NCI-H526 (cell line): ENCODE measurements at places on chromosomes 6 and 20.

GRCh38 chr20:32637311-32637710 lies 36.4 kb downstream of the C20orf203 start:
- DNase-seq = no peak

DNA sequence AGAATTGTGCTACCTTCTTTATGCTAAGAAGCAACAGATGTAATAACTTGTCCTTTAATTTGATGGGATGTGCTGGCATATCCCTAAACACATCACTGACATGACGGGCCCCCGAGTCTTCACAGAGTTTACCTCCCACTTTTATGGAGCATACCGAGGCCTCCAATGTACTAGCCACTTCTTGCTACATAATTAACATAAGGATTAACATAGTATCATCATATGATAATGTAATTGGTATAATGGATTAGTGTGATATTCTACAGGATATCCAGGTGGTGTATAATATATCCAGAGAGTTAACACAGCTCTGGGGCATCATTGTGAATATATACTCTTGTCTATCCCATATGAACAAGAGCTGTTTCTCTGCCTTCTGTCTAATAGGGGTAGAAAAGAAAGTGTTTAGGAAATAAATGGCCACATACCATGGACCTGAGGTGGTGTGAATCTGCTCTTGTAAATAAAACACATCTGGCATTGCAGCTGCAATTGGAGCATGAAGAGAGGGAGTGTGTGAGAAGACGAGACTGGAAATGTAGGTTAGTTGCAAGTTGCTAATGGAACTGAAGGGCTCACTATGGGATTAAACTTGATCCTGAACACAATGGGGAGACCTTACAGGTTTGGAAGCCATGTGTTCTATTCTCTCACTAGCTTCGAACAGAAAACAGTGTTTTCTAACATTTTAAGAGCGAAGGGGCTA lies 102.3 kb downstream of the IYD start:
- DNase-seq = no peak

DNA sequence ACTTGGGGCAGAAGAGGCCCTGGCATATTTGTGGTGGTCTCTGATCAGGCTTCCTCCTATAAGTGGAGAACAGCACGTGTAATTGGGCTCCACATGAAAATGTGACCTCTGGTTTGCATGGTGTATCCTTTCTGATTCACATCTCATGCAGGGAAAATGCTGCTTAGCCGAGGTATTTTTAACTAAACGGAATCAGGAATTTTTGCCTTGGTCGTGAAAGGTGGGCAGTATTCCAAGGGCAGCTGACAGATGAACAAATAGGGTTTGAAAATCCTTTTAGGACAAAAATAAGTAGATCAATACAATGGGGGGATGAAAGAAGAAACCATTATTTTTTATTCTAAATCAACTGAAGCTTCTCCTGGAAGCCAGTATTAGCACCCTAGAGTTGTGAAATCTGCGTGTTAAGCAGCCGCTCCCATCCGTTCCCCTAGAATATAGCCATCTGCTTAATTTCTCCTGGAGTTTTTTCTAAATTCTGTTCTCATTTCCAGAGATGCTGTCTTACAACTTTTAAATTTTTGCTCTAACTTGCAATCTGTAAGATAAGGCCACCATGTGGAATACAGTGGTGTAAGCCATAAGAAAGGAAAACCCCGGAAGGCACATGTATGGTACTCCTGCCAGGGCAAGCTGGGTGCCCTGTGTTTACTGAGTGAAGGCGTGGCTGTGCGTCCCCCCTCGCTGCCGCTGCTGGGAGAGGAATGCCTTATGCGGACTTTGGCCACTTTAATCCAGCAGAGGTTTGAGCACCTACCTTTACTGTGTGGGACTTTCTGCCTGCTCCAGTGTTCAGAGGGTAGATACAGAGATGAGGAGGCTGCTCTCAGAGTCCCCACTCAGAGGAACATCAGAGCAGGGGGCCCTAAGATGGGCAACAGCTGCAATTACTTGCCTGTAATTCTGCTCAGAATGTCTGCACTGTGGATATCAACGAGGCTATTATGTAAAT lies 52.4 kb downstream of the SYNJ2 start:
- peak; percentile 65 for DNase-seq

DNA sequence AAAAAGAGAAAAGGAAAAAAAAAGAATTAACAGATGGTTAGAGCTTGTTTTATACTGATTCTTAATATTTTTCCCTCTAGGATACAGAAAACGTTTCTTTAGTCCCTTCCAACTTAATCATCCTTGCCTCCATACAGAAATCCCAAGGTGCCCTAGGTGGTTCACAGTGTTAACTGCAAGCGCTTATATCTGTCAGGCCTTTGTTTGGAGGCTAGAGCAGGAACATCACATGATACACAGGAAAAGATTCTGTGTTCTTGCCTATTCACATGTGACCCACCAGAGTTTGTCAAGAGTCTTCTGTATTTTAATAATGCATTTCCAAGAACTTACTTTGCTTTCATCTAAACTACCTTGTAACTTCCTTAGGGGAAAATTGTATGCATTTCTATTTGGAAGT lies 31.3 kb downstream of the ANKRD6 start:
- DNase-seq = no peak

DNA sequence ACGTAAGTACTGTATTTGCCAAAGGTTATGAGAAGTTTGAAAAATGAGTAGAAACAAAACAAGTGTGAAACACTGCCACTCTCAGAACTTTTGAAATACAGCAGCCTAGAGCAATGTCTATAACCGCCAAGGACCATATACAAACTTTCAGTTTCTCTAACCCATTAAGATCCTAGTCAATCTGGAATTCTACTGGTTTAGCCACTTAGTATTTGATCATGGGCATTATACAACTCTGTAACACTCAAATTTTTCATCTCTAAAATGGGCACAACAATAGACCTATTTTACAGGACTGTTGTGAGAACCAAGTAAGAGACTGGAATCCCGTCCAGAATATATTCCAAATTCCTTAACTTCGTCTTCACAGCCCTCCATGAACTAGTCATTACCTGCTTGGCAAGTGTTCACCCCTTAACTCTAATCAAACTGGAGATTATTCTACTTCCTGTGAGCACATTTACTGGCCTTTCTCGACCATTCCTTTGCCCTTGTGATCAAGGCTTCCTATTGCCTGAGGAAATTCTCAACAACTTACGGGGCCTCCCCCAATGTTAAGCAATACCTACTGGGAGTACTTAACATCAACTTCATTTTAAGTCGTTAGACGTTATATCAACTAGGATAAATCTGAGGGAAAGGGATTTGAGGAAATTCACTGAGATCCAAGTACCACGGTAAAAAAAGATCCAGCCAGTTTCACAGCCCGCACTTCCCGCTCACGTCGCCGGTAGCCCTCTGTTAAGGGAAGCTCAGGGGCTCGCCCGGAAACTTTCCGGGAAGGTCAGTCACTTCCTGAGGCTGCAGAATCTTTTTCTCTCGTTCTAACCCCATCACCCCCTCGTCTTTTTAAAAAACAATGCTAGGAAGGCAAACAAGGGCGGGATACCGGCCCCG lies 1.1 kb downstream of the EIF2S2 start:
- no peak for DNase-seq

DNA sequence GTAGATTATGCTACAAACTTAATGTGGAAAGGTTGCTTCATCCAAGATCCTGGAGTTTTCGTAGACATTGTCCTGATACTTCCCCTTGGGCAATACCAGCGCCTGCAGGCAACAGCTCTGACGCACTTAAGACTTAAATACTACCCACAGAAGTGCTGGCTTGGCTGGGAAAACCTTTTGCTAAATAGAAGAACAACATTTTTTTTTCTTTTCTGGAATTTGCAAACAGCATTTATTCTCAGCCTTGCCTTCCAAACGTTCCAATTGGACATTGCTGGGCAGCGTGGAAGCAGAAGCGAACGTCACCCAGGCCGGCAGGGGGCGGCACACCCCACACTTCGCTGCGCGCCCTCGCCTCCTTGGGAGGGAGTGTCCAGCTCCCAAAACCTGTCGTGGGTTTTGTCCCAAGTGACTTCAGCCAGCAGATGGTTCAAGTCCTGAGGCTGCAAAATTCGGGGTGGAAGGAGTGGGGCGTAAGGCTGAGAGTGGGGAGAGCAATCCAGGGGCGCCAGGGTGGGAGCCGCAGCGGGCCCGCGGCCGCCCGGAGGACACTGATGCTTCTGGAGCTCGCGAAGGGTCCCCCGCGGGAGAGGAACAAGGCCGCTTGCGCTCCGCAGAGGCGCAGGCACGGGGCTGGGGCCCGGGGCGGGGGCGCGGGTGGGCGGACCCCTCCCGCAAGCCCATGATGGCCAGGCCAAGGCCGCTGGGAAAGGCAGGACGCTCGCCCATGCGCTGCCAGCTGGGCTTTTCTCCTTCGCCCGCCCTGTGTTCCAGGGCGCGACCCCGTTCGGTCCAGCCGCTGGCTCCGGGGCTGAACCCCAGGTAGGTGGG lies 60.8 kb upstream of the MAP3K4 start:
- DNase-seq = peak; percentile 31

- DNase-seq = no peak
These were observed 2.4 kb downstream of the GMPR start for GRCh38 chr6:16240589-16241320.

DNA sequence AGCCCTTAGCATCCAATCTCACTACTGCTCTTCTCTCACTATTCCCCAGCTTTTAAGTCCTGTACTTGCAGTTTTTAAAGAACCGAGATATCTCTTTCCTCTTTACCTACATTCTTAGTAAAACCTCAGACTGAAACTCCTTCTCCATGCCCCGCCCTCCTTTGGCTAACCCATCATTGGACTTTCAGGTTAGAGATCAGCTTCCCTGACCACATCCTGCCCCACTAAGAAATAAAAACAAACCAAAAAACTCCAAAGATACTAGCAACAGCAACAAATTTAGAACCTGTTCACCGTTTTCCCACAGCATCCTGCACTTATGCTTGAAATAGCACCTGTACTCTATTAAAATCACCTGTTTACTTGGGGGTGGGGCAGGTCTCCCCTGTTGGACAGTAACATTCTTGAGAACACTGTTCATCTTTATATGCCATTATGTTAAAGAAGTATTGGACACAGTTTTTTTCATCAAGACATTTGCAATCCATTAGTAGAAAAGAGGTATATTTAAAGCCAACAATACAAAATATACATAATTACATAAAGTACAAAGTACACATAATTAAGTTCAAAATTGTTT lies 16.3 kb upstream of the SMAP1 start:
- no peak for DNase-seq

- no peak for DNase-seq
These were observed 379.9 kb upstream of the IRAK1BP1 start for GRCh38 chr6:78487401-78487800.

- no peak for DNase-seq
These were observed 7.4 kb upstream of the FGD2 start for GRCh38 chr6:36997811-36998722.

DNA sequence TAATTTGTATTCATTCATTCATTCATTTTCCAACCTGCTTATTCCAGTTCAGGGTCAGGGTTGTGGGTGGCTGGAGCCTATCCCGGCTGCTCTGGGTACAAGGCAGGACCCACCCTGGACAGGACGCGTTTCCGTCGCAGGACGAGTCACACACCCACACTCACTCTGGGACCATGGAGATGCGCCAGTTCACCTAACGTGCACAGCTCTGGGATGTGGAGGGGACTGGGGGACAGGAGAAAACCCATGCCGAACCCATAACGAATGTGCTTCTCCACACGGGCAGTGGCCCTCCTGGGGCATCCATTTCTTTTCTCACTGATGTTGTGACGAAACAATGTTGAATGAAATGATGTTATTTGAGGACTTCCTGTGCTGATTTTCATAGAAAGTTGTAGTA lies 26.5 kb downstream of the ERMARD start:
- no peak for DNase-seq

GRCh38 chr20:36116807-36117441 lies 37.6 kb upstream of the EPB41L1 start:
- no peak for DNase-seq

GRCh38 chr20:13353261-13353945 lies 132.3 kb downstream of the ISM1 start:
- DNase-seq = no peak

- DNase-seq = no peak
These were observed 28.4 kb downstream of the CD109 start for GRCh38 chr6:73724389-73724788.

DNA sequence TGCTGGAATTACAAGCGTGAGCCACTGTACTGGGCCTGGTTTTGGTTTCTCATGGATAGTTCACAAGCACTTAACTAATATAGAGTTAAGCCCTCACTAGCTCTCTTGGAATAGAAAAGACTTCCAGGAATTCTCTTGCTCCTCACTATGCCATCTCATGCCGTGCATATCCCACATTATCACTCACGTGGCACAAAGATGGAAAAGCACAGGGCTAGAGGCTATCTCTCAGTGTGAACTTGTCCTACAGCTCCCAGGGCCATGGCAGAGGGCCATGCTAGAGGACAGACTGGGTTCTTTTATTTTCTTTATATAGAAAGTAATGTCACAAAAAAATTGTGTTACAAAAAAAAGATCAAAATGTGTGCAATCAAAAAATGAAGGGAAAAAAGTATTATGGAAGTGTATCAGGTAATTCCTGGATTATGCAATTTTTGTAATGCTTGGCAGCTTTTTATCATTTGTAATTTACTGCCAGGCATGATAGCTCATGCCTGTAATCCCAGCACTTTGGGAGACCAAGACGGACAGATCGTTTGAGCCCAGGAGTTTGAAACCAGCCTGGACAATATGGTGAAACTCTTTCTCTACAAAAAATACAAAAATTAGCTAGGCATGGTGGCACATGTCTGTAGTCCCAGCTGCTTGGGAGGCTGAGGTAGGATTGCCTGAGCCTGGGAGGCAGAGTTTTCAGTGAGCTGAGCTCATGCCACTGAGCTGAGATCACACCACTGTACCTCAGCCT lies 6.4 kb upstream of the SLC2A12 start:
- no peak for DNase-seq

DNA sequence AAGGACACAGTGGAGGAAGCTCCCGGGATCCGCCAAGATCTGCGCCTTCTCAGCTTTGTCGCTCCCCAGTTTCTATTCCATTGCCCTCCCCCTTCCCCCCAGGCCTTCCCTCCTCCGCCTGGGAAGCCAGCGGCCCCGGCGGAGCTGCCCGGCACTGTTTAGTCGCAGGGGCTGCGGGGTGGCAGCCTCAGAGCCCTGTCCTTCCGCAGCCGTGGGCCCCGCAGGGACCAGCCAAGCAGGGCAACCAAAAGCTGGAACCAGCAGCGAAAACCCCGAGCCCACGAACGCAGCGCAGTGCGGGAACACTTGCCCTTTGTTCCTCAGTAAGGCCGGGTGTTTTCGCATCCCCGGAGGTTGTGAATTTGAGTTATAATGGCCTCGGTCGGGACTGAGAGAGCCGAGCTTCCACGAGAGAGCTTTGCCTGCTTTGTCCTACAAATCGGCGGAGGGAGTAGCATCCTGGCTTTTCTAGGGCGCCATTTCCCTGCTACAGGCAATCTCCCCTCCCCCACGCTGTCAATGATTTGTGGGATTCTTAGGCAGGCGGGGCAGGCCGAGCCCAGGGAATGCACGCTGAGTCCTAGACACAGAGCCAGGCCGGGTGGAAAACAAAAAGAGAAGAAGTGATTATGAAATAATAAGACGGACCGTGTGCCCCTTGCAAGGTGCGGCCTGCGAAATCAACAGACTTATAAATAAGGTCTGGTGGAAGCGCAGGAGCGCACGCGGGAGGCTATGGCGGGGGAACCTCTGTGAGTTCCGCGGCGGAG lies 4.0 kb upstream of the TUBB2B start:
- peak; percentile 93 for DNase-seq

- no peak for DNase-seq
These were observed 97.4 kb downstream of the FILIP1 start for GRCh38 chr6:75396005-75396800.

- DNase-seq = no peak
These were observed 12.1 kb downstream of the TJAP1 start for GRCh38 chr6:43489277-43490072.

- DNase-seq = no peak
These were observed 789.1 kb upstream of the HS3ST5 start for GRCh38 chr6:115131709-115132490.
